ENCODE measurements at places on chromosomes 1 and 21.

- ATAC-seq, result peak; percentile 26
- no peaks in the 10 kb centered on the region for H3K36me3 ChIP-seq
- H3K27me3 ChIP-seq, result no peaks in the 10 kb centered on the region
- H3K4me1 ChIP-seq, result peaks cover 5% of the 10 kb centered on the region
- peak overlapping the region; percentile 75 for H3K27ac ChIP-seq
- peak overlapping the region; percentile 1 for H3K4me3 ChIP-seq
Measured at GRCh38 chr1:168608796-168609715, 32.7 kb downstream of the XCL1 start.

- H3K27me3 ChIP-seq, result no peaks in the 10 kb centered on the region
- ATAC-seq, result no peak
- no peak overlapping the region for H3K27ac ChIP-seq
- H3K4me1 ChIP-seq, result no peaks in the 10 kb centered on the region
- H3K36me3 ChIP-seq, result peaks cover 100% of the 10 kb centered on the region
- H3K4me3 ChIP-seq, result no peak overlapping the region
Measured at GRCh38 chr1:153936011-153936802, 10.3 kb downstream of the DENND4B start.

DNA sequence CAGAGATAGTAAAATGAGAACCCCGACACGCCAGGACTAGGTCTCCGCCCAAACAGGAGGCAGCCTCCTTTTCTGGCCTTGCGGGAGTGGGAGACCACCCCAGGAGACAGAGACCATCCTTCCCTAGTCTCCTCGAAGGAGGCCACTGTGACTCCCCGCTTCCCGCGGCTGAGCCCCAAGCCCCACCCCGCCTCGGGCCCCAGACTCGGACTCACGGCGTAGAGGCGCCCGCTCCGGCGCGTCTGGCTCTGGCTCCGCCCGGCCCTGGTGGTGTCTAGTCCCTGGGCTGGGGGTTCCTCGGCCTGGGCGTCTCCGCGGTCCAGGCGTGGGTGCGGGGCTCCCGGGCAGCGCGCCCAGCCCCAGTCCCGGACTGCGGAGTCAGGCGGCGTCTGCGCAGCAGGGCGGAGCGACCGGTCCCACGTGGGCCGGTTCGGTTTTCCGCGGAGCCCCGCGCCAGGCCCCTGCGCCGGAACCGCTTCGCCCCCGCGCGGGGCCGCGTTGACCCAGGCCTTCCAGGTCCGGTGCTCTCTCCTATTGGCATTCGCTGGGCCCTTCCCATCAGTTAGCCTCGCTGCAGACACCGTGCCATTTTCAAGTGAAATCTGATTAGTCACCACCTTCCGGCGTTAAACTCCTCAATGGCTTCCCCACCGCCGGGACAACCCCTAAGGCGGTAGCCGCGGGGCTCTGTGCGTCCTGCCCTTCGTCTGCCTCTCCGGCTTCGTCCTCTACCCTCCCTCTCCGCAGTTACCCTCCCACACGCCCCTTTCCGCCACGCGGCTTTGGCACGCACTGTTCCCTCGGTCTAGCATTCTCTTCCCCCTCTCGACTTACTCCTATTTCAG lies at the start of gene C1orf216:
Gene C1orf216 (minus strand): TSS at position 393 of the 845 bp plus-strand sequence. CDS start 2,563 bp downstream, outside the sequence.
- H3K27me3 ChIP-seq, result no peaks in the 10 kb centered on the region
- peak; percentile 89 for ATAC-seq

DNA sequence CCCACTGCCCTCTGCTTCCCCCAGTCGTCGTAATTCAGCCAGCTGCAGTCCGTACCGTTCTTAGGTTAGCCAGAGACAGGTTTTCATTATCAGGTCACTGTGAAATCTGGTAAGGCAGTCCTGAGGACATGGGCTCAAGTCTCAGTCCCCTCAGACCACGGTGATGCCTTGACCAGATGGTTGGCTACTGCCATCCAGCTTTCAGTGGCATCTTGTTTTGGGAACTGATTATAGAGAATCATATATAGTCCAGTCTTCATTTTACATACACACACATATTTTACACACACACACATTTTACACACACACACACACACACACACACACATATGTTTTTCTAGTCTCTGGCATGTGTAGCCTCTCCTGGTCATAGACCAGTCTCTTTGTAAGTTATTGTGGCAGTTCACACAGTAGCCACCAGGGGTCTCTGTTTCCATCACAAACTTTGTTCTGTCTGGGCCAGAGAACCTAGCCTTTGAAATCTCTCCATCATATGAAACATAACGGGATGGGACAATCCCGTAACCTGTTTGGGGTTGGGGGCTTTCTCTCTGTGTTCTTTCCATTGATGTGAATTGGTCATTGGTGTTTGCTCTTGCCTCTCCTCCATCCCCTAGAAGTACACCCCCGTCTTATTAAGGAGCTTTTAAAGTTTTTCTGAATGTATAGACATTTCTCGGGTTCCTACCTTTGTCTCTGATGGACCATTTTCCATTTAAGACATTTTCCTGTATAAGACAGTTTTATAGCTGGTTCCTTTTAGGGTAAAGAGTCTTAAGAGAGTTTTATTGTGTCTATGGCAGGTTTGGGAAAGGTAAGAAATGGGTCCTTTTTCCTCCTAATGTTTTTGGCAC lies 8.4 kb upstream of the IKBKE start:
- peak; percentile 60 for ATAC-seq
- H3K36me3 ChIP-seq, result peaks cover 23% of the 10 kb centered on the region
- H3K4me1 ChIP-seq, result peaks cover 8% of the 10 kb centered on the region
- H3K27me3 ChIP-seq, result no peaks in the 10 kb centered on the region
- no peak overlapping the region for H3K4me3 ChIP-seq

- no peaks in the 10 kb centered on the region for H3K4me1 ChIP-seq
- no peaks in the 10 kb centered on the region for H3K27me3 ChIP-seq
- no peak for ATAC-seq
- H3K36me3 ChIP-seq, result peaks cover 5% of the 10 kb centered on the region
Measured at GRCh38 chr1:31672986-31673385, 28.3 kb upstream of the PEF1 start.

- H3K4me1 ChIP-seq, result no peaks in the 10 kb centered on the region
- no peaks in the 10 kb centered on the region for H3K36me3 ChIP-seq
- H3K27ac ChIP-seq, result no peak overlapping the region
- no peak overlapping the region for H3K4me3 ChIP-seq
- H3K27me3 ChIP-seq, result no peaks in the 10 kb centered on the region
Measured at GRCh38 chr1:229674042-229674441, 48.0 kb downstream of the URB2 start.

DNA sequence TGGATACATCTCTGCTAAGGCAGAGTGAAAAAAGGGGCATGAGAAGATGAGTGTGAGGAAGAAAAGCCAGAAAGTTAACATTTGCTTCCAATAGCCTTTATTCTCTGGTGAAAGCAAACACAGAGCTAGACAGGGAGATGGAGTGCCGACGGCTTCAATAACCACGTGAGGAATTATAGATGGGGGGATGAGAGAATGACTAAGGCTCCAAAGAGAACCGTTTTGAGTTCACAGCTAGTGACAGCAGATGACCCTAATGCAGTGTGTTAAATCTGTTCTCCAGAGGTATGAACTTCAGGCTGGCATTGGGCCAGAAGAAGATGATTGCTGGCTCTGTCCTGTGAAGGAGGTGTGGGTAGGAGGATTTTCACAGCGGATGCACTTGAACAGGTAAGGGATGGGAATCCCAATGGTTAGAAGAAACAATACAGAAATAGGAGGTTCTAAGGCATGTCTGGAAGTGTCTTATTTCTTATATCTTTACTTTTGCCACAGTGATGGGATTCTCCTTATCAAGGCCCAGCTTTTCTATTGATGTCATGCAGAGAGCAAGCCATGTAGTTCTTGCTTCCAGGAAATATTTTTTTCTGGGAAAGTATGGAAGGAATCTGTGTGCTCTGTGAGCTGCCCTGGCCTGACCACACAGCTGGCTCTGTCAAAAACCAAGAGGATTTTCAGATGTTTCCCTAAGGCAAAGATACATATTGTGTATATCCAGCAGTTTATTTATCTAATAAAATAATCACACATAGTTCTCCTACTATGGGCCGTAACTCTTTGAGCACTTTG lies 573.8 kb downstream of the LTN1 start:
- H3K36me3 ChIP-seq, result no peaks in the 10 kb centered on the region
- H3K4me3 ChIP-seq, result no peak overlapping the region
- ATAC-seq, result peak; percentile 60
- H3K27ac ChIP-seq, result peak overlapping the region; percentile 47

- H3K4me1 ChIP-seq, result no peaks in the 10 kb centered on the region
- no peak for ATAC-seq
- peaks cover 9% of the 10 kb centered on the region for H3K27me3 ChIP-seq
- H3K4me3 ChIP-seq, result no peak overlapping the region
- H3K27ac ChIP-seq, result no peak overlapping the region
Measured at GRCh38 chr1:203450479-203451149, 25.0 kb upstream of the PRELP start.

GRCh38 chr1:24373710-24374109 lies 39.9 kb downstream of the STPG1 start:
- ATAC-seq, result no peak
- no peak overlapping the region for H3K4me3 ChIP-seq
- no peak overlapping the region for H3K27ac ChIP-seq
- no peaks in the 10 kb centered on the region for H3K27me3 ChIP-seq
- H3K4me1 ChIP-seq, result no peaks in the 10 kb centered on the region
- no peaks in the 10 kb centered on the region for H3K36me3 ChIP-seq

- no peaks in the 10 kb centered on the region for H3K27me3 ChIP-seq
- peak overlapping the region; percentile 100 for H3K4me3 ChIP-seq
- peaks cover 19% of the 10 kb centered on the region for H3K4me1 ChIP-seq
- ATAC-seq, result no peak
Measured at GRCh38 chr1:224182057-224182865, 779 bp upstream of the DEGS1 start.

DNA sequence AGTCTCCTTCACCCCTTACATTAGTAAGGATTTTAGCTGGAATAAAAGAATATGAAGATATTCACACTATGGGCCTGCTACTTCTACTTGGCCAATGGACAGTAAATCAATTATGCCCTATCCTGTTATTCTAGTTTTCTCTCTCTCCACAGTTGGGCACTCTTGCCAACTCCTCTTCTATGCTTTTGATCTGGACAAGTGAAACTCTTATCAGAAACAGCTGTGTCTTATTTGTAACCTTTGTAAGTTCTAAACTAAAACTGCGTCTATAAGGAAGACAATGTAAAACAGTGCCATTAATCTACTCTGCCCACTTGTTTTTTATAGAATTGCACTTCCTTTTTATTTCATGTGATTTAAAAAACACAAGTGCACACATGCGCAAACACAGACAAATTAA lies 244.0 kb upstream of the DMRTA2 start:
- H3K4me3 ChIP-seq, result no peak overlapping the region
- H3K27ac ChIP-seq, result no peak overlapping the region
- H3K36me3 ChIP-seq, result peaks cover 2% of the 10 kb centered on the region
- ATAC-seq, result no peak

GRCh38 chr1:235408503-235408960 lies 41.3 kb downstream of the TBCE start:
- peaks cover 6% of the 10 kb centered on the region for H3K36me3 ChIP-seq
- no peak for ATAC-seq
- no peak overlapping the region for H3K27ac ChIP-seq
- H3K4me1 ChIP-seq, result no peaks in the 10 kb centered on the region

DNA sequence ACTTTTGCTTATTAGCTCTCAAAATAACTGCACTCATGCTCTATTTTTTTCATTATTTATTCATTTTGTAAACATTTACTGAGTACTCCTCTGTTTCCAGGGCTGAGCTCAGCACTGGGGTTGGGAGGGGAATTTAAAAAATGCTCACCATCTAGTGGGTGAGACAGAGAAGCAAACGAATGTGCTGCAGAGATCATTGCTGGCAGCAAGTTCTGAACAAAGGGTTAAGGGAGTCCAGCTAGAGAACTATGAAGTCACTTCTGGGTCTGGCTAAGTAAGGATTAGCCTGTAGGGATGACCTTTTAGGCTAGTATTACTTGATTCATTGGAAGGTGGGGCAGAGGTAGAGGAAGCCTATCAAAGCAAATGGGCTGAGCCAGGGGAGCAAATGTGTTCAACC lies 99.1 kb upstream of the ZNF644 start:
- H3K36me3 ChIP-seq, result no peaks in the 10 kb centered on the region
- H3K27ac ChIP-seq, result no peak overlapping the region
- peaks cover 16% of the 10 kb centered on the region for H3K4me1 ChIP-seq
- peak; percentile 31 for ATAC-seq
- no peaks in the 10 kb centered on the region for H3K27me3 ChIP-seq

- no peaks in the 10 kb centered on the region for H3K36me3 ChIP-seq
- peak overlapping the region; percentile 60 for H3K4me3 ChIP-seq
- H3K4me1 ChIP-seq, result peaks cover 13% of the 10 kb centered on the region
- peak overlapping the region; percentile 95 for H3K27ac ChIP-seq
Measured at GRCh38 chr1:36463463-36463802, 751 bp downstream of the MRPS15 start.

DNA sequence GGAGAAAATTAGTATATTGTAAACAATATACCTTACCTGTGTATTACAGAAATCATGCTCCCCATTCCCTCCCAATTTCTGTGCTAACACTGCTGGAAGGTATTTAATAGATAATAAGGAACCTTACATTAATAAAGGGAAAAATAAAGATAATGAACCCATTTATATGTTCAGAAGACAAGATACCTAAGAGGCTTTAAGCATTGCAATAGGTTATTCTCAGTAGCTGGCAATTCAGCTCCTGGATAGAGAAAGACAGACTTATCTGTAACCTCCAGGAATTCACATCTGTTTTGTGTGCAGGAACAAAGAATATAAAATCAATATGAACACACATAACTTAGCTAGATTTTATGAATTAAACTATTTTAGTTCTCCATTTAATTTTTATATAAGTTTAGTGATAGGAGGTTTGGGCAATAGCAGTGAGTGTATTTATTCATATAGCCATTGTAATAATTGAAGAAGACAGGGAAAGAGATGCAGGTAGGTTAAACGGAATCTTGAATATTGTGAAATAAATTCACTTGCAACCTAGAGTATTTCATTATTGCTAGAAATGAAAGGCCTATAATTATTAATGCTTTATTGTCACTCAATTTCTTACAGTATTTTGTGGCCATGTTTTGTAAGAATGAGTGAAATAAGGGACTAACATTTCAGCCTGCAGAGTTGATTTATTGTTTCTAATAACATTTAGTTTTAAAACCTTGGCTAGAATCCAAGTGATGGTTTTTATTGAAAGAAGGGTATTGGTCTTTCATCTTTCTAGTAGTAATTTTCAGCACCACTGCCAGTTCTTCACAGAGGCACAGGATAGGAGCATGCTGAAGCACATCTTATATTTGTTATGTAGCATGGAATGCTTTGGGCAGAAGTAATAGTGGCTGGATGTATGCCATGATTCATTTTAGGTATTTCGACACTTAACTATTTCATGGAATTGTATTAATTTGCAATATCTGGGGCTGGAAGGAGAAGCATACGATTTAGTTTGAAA lies 1.5 kb downstream of the XPR1 start:
- H3K4me3 ChIP-seq, result peak overlapping the region; percentile 83
- peaks cover 4% of the 10 kb centered on the region for H3K4me1 ChIP-seq
- peak overlapping the region; percentile 99 for H3K27ac ChIP-seq

- H3K4me1 ChIP-seq, result no peaks in the 10 kb centered on the region
- H3K4me3 ChIP-seq, result no peak overlapping the region
- no peaks in the 10 kb centered on the region for H3K36me3 ChIP-seq
- ATAC-seq, result no peak
Measured at GRCh38 chr1:198491028-198491427, 49.5 kb downstream of the ATP6V1G3 start.
